ENCODE measurements at places on chromosomes 6 and 20.

GRCh38 chr6:106155219-106155830 lies 69.2 kb downstream of the PRDM1 start:
- H3K27me3 ChIP-seq = no peaks in the 10 kb centered on the region
- no peaks in the 10 kb centered on the region for H3K36me3 ChIP-seq
- H3K27ac ChIP-seq = no peak overlapping the region
- no peak for DNase-seq

DNA sequence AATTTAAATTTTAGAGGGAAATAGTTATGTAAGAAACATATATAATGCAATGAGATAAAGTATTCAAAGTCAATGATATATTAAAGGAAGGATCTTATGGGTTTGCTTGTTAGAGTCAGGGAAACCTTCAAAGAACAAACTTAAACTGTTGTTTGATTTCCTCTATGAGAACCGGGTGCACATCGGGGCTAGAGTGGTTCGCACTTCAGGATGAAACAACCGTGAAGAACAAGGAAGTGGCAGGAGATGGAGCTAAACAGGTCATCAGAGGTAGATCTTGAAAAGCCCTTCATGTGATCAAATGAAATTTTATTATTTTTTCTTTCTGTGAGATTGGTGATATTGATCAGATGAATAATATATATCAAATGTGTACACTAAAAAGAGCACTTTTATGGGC lies 951.9 kb upstream of the FLRT3 start:
- H3K36me3 ChIP-seq = no peaks in the 10 kb centered on the region
- peak; percentile 73 for DNase-seq
- H3K4me3 ChIP-seq = no peak overlapping the region

DNA sequence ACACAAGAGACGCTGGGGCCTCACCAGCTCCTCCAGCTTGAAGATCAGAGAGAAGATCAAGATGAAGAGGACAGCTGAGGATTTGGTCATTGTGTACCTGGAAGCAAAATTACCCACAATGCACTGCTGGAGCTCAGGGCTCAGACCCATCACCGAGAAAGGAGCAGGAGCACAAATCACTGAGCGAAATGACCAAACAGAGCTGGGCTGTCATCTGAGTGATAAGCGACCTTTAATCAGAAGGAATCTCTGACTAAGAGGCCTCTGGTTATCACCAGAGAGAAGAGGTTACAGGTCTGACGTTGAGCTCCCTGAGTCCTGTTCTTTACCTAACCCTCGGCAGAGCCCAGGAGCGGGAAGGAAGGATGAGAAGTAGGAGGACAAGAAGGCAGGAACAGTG lies 47.5 kb upstream of the CDH22 start:
- H3K36me3 ChIP-seq = peaks cover 8% of the 10 kb centered on the region
- H3K4me1 ChIP-seq = peaks cover under 1% of the 10 kb centered on the region
- no peak overlapping the region for H3K4me3 ChIP-seq
- H3K27me3 ChIP-seq = no peaks in the 10 kb centered on the region

DNA sequence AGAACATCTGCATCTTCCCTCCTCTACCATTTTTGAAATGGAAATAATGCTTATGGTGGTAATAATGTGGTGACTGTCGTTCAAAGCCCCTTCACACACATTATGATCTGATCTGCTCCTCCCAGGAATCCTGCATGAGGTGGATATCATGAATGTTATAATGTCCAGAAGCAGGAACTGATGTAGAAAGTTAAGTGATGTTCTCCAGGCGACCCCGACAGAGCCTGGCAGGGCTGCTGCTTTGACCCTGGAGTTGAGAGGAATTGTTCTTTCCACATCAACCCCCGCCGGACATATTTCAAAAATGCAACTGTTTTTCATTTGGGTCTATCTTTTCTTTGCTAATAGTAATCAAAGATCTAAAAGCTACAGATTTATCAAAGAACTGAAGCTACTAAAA lies 131.6 kb downstream of the GMPR start:
- no peak overlapping the region for H3K27ac ChIP-seq
- H3K36me3 ChIP-seq = no peaks in the 10 kb centered on the region
- no peaks in the 10 kb centered on the region for H3K27me3 ChIP-seq
- no peak overlapping the region for H3K4me3 ChIP-seq
- no peaks in the 10 kb centered on the region for H3K4me1 ChIP-seq

GRCh38 chr20:16098890-16099639 lies 474.2 kb downstream of the KIF16B start:
- no peak for DNase-seq
- no peaks in the 10 kb centered on the region for H3K27me3 ChIP-seq
- no peak overlapping the region for H3K4me3 ChIP-seq
- H3K4me1 ChIP-seq = peaks cover 6% of the 10 kb centered on the region

DNA sequence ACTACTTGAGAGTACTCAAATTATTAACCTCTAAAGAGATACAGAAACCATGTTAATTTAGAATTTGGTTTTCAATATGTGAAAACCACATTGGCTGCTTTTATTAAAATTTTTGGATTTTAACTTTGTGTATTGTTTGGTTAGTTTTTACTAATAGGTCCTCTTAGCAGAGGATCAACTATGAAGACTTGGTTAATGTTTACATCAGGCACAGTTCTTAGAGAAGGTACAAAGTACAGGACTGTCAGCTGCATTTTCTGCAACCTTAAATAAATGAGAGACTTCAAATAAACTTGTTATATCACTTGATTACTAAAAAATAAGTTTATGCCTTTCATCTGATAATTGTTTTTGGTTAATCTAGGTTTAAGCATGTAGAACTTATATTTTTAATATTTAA lies 89.1 kb downstream of the PHF3 start:
- no peaks in the 10 kb centered on the region for H3K36me3 ChIP-seq
- no peaks in the 10 kb centered on the region for H3K27me3 ChIP-seq
- H3K4me3 ChIP-seq = no peak overlapping the region
- no peak overlapping the region for H3K27ac ChIP-seq
- DNase-seq = no peak
- H3K4me1 ChIP-seq = no peaks in the 10 kb centered on the region

DNA sequence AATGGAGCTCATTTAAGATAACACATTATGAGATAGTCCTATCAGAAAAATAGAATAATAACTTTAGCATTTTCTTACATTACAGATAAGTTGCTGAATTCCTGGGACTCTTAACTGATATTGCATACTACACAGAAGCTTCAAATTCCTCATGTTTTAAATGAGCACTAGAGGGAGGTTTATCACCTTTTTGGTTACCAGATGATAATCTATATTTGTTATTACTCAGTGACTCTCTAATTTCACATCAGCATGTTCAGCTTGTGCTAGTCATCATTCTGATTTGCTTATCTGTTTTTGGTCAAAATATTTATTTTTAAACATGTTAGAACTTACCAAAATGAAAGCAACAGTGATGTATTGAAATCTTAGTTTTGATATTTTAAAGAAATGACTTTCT lies 20.5 kb upstream of the GJA10 start:
- H3K36me3 ChIP-seq = peaks cover 20% of the 10 kb centered on the region
- no peak overlapping the region for H3K4me3 ChIP-seq

All from thyroid gland (tissue), 4 donors.